NCI-H1092 (cell line): ENCODE measurements at places on chromosomes 3 and 15.

- DNase-seq, result no peak
Observed at GRCh38 chr3:185733980-185734724, 90.7 kb downstream of the IGF2BP2 start.

DNA sequence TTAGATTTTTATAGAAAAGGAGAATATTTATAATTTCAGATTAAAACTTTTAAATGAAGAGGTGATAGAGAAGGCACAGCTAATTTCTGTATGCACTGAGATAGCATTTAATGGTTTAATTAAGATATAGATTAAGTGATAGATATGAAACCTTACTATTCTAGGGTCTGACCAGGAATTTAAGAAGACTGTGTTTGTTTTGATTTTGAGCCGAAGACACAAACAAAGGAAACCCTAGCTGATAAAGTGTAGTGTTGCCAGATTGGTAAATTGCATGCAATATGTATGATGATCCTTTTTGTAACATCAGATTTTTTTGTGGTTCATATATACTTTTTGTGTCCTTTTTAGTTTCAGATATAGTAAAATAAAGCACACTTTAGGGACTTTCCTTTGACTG is 141.8 kb downstream of the ZPLD1 start:
- DNase-seq, result no peak

DNA sequence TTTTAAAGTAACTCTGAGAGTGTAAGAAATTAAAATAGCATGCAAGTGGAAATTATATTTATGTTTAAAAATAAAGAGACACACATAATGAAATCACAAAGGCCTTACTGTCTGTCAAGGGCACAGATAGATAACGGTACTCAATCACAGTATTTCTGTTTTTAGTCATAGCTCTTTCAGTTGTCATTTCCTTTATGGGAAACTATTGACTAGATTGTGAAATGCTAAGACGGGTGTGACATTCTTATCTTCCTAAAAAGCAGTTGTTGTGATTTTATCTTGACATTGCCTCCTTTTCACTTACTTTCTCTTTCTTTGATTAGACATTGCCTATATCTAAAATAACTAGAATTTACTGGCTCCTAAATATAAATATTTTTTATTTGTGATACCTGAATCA is 100.1 kb upstream of the PLSCR5 start:
- DNase-seq, result no peak

DNA sequence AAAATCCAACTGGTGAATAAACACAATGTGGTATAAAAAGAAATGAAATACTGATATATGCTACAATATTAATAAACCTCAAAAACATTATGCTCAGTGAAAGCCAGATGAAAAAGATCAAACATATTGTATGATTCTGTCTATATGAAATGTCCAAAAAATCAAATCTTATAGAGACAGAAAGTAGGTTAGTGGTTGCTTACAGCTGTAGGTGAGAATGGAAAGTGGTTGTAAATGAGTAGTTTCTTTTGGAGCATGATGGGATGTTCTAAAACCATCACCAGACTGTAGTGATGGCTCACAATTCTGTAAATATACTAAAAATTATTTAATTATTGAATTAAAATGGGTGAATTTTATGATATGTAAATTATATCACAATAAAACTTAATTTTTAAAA is 58.4 kb downstream of the SENP7 start:
- DNase-seq, result no peak

- no peak for DNase-seq
Observed at GRCh38 chr15:65303687-65304380, 643 bp upstream of the RNU5B-1 start.

DNA sequence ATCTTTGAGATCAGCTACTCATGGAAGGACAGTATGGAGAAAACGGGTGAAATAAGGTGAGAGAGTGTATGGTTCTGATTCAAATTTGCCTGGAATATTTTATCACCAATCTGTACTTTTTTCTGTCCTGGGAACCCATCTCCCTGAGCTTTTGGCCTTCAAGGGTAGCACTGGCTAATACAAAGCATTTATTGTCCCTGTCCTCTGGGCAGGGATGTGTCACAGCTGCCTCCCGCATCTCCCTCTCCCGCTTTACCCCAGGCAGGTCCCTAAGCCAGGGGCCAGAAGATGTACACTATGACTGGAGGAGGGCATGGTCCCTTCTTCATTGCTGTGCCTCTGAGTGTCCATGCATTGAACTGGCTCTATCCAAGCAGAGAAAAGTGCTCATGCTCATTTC is 201.7 kb upstream of the CHRNA7 start:
- DNase-seq, result no peak

DNA sequence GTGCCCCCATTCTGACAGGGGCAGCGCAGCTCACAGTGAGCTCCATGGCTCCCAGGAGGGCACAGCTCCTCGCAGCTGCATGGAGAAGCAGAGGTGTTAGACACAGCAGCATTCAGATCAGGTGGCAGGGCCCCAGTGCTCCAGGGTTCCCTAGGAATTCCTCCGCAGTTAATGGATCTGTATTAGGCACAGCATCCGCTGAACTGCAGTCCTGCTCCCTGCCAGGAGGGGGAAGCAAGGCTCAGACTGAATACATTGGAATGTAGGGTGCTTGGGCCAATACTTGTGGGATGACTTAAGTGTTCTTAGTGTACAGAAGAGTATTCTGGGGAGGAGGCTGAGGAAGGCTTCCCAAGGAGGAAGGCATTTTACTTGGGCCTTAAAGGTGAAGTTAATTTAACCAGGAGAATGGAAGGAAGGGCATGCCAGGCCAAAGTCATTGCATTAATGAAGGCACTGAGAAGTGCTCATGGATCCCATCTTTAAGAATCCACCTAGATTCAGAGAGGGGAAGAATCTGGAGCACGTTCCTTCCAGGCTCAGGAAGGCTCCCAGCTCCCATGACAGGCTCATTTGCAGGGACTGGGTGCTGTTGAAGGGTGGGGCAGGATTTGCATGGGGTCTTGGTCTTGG is 111.6 kb downstream of the RAB11A start:
- DNase-seq, result no peak

- no peak for DNase-seq
Observed at GRCh38 chr3:183701744-183702143, 4.1 kb downstream of the YEATS2 start.

DNA sequence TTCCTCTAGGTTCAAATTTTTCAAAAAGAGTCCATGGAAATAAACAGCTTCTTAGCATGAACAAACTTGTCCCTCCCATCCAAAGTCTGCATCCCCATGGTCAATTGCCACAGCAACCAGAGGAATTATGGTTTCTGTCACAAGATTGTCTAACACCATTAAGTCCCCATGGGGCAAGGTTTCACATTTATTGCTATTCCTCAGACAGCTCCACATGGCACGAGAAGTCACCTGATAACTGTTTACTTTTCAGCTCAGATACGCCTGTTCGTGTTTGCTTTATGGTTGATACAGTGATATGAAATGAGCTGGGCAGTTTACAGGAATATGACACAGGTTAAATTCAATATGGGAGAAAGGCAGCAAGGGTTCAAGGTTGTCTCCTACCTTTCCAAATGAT is 37.9 kb upstream of the MUC13 start:
- no peak for DNase-seq

DNA sequence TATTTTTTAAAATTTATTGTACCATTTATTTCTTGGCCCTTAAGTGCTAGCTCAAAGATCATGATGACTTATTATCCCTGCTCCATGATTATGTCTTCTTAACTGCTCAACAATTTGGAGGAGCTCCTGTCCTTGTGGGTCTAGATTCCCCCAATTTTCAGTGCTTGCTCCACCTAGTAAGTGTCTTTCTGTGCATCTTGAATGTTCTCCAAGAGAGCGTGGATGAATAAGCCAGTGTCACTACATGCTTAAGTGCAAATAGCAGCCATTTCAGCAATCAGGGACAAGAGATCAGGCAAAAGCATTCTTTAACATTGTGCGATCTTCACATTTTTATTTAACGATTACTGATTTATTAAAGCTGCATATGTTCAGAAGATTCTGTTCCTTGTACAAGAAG is 99.4 kb downstream of the ALCAM start:
- DNase-seq, result no peak

DNA sequence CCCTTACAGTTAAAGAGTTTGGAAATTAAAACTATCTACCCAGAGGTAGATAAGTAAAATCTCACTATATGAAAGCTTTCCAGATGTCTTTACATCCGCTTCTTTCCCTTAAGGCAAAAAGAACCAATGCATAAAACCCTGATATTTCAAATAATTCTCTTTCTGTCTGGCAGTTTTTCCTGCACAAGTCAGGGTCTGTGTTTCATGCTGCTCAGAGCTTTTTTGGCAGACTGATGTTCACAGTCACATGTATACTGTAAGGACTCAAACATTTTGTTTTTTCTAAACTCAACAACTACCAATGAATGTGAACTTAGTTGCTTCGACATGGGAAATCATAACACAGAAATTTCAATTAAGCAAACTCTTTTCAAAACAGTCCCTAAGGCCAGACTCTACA is 988.4 kb downstream of the EPHA3 start:
- no peak for DNase-seq

GRCh38 chr3:94349310-94349878 is 286.5 kb downstream of the NSUN3 start:
- no peak for DNase-seq

DNA sequence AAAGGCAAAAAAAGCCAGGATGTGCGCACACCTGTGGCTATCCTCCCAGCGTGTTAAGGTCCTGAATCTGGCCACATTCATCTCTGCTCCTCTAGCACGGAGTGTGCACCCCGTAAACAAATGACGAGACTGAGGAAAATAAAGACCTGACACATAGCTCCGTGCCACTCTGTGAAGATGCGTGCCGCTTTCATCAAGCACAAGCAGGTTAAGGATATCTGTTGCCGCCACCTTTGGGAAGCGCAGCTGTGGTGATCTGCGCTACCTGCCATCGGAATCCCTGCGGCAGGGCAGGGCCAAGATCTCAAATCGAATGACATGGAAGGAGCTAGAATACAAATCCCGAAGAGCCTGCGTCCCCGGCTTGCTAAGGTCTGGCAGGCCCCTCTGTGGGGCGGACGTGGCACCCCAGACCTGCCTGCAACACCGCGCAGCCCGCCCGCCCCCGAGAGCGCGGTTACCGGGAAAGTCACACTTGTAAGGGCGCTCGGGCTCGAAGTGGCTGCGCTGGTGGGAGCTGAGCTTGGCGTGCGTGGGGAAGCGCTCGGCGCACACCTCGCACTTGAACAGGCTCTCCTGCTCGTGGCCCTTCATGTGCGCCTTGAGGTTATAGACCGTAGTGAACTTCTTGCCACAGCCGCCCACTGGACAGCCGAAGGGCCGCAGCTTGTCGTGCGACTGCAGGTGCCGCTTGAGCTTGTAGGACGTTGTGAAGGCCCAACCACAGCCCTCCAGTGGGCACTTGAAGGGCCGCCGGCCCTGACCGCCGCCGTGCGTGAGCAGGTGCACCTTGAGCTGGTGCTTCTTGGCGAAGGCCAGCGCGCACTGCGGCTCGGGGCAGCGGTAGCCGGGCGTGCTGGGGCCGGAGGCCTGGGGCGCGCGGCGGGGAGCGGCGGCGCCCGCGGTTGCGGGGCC is 936 bp downstream of the ZXDC start:
- DNase-seq, result no peak

- no peak for DNase-seq
Observed at GRCh38 chr15:78840661-78841375, 29.6 kb upstream of the ADAMTS7 start.

- no peak for DNase-seq
Observed at GRCh38 chr3:74599564-74599963, 14.9 kb downstream of the CNTN3 start.

DNA sequence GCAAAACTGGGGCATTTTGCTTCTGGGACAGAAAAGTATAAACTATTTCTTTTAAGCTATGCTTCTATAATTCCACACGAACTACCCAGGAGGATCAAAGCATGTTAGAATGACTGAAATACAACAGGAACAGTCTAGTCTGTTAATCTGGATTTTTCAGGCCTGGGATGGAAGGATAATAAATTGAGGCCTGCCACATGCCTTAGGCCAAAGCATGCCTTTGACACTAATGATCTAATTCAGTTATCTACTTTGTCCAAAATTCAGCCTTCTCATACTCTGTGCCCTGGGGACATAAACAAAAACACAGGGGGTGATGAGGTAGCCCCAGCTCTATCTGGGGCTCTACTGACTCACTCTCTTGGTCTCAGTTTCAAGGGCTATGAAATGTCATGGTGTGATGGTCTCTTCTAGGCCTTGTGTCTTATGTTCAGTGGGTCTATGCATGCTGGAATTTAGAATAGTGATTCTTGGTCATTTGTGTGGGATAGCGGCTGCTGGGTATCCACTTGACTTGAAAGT is 32.5 kb downstream of the GAP43 start:
- DNase-seq, result no peak

- DNase-seq, result no peak
Observed at GRCh38 chr3:42796332-42796885, 7.9 kb downstream of the HIGD1A start.

GRCh38 chr3:141482245-141482922 is 4.4 kb upstream of the RASA2 start:
- no peak for DNase-seq

DNA sequence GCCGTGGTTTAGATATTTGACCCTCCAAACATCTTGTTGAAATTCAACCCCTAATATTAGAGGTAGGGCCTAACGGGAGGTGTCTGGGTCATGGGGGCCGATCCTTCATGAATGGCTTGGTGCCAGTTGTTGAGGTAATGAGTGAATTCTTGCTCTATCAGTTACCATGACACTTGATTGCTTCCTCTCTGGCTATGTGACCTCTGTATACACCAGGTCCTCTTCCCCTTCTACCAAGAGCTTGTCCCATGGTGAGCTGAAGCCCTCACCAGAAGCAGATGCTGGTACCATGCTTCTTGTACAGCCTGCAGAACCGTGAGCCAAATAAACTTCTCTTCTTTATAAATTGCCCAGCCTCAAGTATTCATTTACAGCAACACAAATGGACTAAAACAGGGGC is 41.8 kb upstream of the TIPARP start:
- DNase-seq, result no peak

GRCh38 chr3:37773471-37773870 is 88.2 kb upstream of the CTDSPL start:
- no peak for DNase-seq

GRCh38 chr3:38564631-38565338 is 68.6 kb downstream of the EXOG start:
- no peak for DNase-seq

DNA sequence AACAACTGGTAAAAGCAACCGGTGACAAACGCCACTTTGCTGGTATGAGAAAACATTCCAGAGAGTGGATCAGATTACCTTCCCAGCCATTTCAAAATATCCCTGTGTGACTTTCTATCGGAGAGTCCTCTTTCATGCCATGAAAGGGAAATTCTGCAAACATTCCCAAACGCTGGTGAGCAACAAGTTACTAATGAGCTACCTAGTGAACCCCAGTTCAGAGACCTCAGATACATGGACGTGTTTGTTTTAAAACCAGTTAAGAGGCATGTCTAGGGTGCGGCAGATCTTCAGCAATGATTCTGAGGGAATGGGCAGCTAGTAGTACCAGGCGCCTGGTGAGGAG is 418.2 kb upstream of the NR2F2 start:
- no peak for DNase-seq

- DNase-seq, result no peak
Observed at GRCh38 chr3:143973259-143974021, 1.8 kb downstream of the DIPK2A start.

DNA sequence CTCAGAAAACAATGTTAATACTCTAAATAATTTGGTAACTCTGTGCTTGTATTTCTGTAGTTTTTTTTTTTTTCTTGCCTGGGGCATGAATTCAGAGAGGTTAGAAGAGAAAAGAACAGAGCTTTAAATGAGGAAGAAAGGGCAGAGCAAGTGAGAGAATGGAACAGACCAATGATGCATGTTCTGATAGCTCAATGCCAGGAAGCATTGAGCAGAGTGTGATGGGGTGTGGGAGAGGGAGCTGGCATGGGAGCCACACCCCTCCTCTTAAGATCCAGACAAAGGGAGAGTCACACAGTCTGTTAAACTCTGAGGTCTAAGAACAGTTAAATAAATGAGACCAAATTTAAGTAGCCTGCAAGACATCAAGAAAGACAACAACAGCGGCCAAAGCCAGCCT is 538.6 kb downstream of the TUSC7 start:
- no peak for DNase-seq
